Stimulated activated CD4-positive, alpha-beta T cell treated with anti-CD3 and anti-CD28 coated beads, Interleukin-4, amount 100 ng/mL, for 4 hours (primary cell): ENCODE measurements at places on chromosomes 6 and 20.

DNA sequence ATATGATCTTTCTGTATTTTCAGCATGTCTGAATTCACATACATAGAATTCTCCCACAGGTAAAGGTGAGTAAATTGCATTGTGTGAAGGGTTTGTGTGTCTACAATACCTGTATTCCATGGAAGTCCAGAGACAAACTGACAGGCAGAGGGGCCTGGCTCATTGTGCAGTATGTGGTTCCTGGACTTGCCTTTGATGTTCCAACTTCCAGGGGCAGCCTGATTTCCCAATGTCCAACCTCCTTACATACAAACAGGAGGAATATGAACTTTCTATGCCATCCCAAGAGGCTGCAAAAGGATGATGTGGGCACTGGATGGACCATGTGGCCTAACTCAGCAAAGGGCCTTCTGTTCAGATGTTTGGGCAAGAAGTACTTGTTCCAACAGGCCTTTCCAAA is 58.5 kb downstream of the LYRM4 start:
- no peak for DNase-seq

DNA sequence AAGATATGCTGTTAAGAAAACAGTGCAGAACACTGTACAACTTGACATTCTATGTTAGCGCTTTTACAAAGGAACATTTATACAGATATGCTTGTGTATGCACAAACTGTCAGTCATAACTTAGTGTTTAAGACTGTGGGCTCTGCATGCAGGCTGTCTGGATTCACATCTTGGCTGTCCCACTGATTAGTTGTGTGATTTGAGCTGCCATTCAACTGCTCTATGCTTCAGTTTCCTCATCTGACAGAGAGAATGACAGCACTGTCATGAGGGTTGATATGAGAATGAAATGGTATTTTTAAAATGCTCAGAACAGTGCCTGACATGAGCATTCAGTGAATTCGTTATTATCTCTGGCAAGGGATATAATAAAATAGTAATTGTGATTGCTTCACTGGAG is 8.7 kb downstream of the SLC25A27 start:
- no peak for DNase-seq

GRCh38 chr6:51992876-51993275 is 94.5 kb downstream of the PKHD1 start:
- DNase-seq: no peak

GRCh38 chr6:13463941-13464340 is 23.5 kb downstream of the GFOD1 start:
- no peak for DNase-seq

DNA sequence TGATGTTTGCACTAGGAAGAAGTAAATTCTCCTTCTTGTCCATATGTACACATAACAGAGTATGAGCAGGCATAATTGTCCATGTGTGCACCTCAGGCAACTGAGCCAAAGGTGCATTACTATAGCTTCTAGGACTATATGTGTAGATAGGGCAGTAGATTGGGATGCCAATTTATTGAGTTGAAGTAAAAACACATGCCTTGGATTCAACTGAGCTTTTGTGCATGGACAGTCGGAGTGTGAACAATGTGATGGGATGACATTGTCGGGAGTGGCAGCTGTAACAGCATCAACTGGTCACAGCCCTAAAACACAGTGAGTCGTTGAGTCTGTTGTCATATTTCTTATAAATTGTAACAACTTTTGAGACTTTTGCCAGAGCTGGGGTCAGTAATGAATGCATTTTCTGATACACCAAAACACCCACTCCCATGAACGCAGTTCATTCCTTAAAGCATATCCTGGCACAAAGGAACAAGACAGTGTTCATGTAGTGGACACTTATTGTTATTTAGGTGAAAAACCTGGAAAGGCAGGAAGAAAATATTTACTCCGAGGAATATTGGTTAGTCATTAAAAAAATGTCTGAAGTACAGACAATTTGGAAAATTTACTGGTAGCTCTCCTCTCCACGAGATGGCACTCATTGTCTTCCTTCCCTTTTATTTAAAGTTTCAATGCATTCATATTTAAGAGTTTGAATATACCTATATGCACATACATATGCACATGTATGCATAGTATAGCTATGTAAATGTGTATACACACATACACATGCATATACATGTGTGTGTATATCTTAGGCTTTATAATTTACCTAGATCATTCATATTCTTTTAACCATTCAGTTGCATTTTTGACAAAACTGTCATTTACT is 302.0 kb upstream of the STXBP5 start:
- no peak for DNase-seq

- no peak for DNase-seq
Observed at GRCh38 chr6:157966589-157966977, 15.1 kb upstream of the SYNJ2 start.

GRCh38 chr6:38177882-38178583 is 358.5 kb downstream of the ZFAND3 start:
- DNase-seq: no peak

DNA sequence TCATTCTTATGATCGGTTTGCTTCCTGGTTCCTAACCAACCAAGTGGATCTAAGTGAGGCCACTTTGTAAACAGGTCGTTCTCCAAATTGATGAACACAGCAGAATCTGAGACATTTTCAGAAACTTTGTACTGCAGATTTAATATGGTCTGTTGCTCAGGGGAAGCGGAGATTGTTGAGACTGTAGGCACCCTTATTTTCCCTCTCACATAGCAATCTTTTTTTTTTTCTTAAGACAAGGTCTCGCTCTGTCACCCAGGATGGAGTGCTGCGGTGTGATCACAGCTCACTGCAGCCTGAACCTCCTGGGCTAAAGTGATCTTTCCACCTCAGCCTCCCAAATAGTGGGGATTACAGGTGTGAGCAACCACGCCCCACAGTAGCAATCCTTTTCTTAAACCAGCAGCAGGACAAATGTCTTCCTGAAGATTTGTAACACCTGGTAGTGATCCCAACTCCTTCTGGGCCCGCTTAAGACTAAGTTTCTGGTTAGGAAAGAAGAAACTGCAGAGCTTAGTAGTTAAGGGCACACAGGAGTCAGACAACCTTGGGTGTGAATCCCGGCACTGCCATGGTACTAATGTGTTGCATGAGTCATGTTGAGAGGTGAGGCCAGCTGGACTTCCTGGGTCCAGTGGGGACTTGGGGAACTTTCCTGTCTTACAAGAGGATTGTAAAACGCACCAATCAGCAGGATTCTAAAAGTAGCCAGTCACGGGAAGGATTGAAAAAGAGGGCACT is 48.4 kb upstream of the EZR start:
- DNase-seq: no peak

GRCh38 chr20:33399924-33400323 is 1.4 kb downstream of the CDK5RAP1 start:
- DNase-seq: no peak

DNA sequence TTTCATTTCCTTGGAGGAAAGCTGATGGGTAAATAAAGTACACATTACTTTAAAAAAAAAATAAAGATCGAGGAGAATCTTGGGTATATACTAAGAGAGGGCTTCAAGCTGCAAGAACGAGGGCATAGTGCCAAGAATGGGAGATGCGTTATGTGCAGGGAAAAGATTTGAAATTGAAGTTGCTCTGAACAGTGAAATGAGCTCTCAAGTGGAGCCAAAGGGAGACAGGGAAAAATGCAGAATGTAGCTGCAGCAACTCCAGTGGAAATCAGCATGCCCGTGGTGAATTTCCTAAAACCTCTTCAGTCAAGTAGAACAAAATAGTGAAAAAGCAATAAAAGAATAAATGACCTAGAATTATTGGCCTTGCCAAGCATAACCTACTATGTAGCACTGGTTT is 11.4 kb upstream of the COL9A1 start:
- no peak for DNase-seq

DNA sequence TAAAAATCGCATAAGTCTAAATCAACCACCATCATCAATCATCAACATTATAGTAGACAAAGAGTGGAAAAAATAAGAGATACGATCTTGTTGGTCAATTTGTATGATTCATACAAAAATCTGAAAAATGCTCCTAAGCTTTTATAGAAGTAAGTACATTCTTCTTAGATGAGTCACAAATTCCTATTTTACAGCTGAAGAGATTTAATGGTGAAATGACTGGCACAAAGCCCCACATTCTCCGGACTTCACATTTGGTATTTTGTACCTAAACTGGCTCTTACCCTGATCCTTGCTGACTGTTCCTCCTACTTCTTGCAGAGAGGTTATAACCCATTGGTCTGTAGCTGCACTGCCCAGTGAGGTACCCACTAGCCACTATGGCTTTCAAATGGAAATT is 29.9 kb upstream of the PREP start:
- DNase-seq: no peak

GRCh38 chr6:55882718-55883569 is 7.6 kb upstream of the BMP5 start:
- no peak for DNase-seq

DNA sequence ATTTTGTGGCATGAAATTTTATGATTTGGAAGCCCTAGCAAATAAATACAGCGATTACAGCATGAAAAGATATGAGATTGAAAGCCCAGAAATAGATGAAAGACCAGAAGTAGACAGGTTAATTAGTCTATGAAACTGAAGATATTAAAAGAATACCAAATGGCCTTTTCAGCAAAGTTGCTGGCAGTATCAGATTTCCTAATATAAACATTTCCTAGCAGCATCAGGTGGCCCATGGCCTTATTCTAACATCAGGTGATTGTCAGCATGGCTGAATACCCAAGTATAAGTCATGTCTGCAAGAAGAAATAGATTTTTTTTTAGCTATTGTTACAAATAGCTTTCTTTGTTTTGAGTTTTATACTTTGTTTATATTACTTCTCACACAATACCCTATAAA is 93.2 kb downstream of the CLVS2 start:
- DNase-seq: no peak

- DNase-seq: no peak
Observed at GRCh38 chr20:62178316-62179161, 4.3 kb upstream of the MTG2 start.

DNA sequence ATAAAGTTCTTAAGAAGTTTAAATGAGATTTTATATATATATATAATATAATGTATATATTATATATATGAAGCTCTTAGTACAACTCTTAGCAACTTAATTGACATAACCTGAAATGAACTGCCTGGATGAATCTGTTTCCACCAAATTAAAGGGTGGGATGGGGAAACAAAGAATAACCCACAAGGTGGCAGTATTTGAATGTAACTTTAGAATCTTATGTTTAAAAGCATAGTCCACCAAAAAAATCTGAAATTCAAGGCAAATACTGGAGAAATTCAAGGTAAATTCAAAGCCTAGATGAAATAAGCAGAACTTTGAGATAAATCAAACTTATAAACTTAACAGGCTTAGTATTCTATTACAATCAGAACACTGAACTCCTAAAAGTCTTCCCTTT is 4.4 kb upstream of the IBTK start:
- DNase-seq: no peak

DNA sequence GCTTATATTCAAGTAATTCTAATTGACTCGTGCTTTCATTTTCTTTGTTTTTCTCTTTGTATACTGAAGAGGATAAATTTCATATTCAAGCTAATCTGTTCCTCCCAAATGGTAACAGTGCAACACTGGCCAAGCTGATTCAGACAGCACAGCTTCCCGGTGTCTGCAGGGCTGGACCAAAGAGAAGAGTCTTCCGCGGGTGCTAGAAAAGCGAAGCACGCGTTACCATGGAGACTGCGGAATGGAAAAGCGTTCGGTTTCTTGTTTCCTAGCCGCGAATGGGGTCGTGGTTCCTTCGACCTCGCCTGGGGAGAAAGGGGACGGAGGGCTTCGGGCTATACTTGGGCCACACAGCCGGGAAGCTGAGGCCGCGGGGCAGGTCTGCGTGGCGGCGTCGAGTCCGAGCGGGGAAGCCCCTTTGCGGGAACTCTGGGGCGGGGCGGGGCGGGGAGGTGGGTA is 6.2 kb upstream of the ZNF311 start:
- DNase-seq: peak; percentile 24

DNA sequence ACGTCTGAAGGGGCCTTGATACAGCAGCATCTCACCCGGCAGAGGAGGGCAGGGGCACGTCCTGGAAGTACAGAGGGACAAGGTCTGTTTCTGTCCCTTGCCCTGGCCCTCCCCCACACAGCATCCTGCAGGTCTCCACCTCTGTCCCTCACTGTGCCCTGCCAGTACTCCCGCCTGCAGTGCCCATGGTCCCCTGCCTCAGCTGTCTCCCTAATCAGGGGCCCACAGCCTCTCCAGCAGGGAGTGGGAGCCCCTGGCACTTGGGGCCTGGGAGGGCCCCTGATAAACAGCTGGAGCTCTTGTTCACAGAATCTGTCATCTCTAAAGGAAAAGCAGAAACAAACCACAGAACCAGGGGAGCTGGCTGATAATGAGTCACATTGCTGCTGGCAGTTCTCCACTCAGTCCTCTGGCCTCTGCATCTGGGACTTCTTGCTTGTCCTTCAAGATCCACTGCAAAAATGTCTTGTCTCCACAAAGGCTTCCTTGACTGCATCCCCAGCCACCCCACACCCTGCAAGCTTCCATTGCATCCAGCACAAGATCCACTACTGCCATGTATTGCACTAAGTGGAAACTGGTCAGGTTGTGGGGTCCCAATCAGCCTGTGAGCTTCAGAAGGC is 33.2 kb upstream of the TAF8 start:
- DNase-seq: no peak

- no peak for DNase-seq
Observed at GRCh38 chr6:150684161-150684560, 84.5 kb downstream of the PLEKHG1 start.

DNA sequence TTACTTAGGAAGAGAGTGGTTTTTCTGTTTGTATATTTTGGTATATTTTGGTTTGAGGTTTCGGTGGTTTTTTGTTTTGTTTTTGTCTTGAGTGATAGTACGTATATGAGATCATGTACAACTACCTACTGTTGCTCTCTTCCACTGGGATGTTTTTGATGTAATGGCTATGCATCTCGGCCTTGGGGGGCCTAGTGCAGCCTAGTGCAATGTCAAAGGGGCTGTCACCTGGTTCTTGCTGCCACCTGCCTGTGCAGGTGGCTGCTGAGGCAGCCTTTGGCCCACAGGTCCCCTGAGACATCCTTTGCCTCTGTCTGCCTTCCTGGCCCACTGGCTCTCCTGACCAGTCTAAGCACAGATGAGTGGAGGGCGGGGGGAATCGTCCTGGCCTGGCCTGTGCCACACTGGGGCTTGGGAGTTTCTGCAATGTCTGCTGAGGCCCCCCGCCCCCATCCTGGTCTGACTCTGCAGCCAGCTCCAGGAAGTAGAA is 546.6 kb downstream of the CD83 start:
- no peak for DNase-seq

- no peak for DNase-seq
Observed at GRCh38 chr6:159595173-159595572, 97.9 kb downstream of the SOD2 start.

GRCh38 chr6:30722280-30723112 is 2.3 kb downstream of the TUBB start:
- DNase-seq: peak; percentile 81

GRCh38 chr20:4066551-4066950 is 51.2 kb upstream of the RNF24 start:
- no peak for DNase-seq

- no peak for DNase-seq
Observed at GRCh38 chr6:139858429-139858828, 484.0 kb upstream of the CITED2 start.
